DMS53 (cell line): ENCODE measurements at places on chromosomes 5 and 9.
A peak's percentile ranks its signal among the peaks of the same experiment; 100 is the strongest.

GRCh38 chr5:151257731-151258181, 4.8 kb downstream of the GM2A start:
- no peak for DNase-seq

DNA sequence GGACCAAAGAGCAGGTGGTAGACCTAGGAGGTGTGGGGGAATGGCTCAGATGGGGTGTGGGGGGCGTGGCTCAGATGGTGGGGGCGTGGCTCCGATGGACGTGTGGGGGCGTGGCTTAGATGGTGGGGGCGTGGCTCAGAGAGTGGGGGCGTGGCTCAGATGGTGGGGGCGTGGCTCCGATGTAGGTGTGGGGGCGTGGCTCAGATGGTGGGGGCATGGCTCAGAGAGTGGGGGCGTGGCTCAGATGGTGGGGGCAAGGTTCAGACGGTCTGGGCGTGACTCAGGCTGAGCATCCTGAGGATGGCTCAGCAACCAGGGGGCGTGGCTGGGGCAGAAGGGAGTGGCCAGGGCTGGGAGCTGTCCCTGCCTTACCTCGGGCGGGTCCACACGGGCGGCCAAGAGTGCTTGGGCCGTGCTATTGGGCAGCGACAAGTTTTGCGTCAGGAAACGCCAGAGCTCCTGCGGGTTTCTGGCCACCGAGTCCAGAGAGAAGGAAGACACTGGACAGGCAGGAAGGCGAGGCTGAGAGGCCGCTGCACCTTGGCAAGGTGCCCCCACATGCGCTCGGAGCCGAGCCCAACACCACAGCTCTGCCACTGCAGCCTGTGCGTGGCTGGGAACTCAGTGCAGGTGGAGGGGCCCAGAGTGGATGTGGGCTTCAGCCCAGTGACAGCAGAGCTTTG, 5.9 kb downstream of the ABCA2 start:
- peak; percentile 87 for DNase-seq

- no peak for DNase-seq
Observed at GRCh38 chr5:112371067-112371466, 48.0 kb downstream of the EPB41L4A start.

- DNase-seq: no peak
Observed at GRCh38 chr9:14373706-14374105, 59.8 kb upstream of the NFIB start.

DNA sequence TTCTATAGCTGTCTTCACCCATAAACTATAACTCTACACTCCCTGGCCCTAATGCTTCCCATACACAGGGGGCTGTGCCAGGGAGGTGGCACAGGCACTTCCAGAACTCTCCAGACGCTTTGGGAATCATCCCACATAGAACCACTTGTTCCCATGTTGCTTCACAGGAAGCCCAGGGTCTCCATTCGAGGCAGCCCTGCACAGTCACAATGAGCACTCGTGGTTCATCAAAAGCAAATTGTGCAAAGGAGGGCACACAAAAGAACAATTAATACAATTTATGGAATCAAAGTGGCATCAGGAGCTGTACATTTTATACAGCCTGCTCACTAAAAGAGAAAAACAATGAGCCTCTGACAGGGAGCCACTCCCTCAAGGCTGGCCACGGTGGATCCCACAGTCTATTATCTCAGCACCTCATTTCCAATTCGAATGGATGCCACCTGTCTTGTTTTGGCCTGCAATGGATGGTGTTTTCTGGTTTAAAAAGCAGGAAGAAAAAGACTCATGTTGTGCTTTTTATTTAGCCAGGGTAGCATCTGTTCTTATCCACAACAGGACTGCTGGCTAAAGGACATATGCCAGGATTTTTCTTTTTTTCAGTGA, 354.8 kb downstream of the ENC1 start:
- DNase-seq: no peak

DNA sequence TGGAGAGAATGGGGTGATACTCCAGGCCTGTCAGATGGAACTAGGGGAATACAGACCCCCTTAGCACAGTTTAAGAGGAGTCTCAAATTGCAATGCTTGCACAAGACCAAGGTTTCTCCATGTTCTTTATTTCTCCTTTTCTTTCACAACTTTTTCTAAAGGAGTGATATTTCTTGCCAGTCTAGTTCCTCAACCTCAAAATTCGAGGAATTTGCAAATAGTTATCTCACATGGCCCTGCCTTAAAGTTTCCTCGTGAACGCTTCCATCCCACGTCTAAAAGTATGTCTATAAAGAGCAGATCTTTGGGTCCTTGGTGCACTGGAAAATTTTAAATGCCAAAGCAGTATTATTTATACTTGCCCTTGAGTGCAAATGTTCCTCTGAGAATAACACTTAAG, 373.8 kb upstream of the KLF4 start:
- DNase-seq: no peak

DNA sequence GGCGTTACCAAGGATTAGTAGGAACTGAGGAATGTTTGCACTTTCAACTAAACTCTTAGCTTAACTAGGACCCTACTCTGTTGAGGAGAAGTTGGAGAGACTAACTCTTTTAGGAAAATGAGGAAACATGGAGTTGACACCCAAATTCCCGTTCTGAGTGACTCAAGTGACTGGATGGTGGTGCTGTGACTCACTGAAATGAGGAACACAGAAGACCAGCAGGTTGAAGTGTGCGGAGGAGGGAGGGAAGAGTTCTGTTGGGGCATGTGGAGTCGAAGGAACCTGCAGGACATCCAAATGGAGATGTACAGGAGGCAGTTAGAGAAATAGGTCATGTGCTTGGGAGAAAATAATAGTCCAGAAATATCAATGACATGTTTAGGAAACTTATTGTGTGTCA, 8.2 kb downstream of the HEXB start:
- DNase-seq: no peak

DNA sequence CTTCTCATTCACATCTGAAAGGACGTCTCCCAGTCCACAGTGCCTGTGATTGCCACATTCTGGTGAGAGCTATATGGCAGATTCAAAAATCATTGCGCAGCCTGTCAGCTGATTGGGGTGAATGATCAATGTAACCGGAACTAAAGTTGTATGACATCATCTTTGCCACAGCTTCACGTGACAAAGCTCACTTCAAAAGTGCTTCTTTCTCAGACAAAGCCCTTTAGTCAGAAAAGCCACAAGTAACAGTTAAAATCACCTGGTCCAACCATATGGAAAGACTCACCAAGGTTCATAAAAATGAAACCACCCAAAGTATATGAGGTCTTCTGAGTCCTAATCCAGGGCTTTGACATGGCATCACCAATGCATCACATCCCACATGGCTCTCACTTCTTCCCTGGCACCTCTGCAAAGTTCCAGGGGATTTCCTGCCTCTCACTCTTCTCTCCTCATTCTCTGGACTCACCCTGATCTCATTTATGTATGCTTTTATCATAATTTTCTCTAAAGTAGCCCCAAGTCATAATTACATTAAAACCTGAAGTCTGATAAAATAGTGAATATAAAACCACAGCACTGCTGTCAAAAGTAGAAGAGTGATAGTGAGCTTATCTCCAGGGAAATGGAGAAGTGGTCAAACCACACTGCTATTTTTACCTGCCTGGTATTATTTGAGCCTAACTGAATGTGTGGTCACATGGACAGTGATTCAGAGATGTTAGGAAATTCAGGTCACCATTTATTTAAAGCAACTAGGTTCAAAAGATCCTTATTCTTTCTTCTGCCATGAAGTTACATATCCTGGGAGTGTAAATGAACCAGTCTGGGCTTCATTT, 193.1 kb upstream of the PTGER4 start:
- DNase-seq: no peak

- DNase-seq: peak; percentile 36
Observed at GRCh38 chr9:112711050-112711689, 6.7 kb downstream of the INIP start.

- DNase-seq: no peak
Observed at GRCh38 chr5:139451176-139451575, 11.4 kb downstream of the ECSCR start.

GRCh38 chr5:103511554-103511885, 51.1 kb downstream of the NUDT12 start:
- DNase-seq: no peak

DNA sequence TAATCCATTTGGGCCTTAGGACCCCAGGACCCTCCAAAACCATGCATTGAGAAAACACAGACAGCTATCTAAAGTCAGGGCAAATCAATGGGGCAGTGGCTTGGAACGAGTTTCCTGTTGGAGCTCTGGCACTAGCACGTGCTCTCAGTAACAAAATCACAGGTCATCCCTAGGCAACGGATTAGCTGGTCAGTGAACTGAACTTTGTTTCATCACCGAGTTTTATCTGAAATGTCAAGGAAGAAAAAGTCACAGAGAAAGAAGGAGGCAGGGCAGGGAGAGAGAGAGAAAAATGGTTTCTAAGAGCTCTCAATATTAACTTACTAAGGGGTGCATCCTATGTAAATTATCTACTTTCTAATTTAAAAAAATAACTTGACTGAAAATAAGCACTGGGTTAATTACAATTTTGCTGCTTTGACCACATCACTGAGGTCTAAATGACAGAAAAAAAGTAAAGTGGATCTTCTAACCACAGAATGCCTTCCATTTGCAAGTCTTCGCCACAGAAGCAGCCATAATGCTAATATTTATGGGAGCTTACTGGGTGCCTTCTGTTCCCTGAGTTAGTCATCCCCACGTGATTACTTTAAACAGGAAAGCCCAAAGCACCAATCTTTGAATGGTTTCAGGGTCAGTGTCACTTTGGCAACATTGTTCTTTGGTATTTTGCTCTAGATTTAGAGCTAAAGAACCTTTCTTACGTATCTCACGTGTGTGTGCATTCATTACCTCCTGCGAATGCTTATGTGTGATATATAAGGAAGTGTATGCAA, 503.9 kb downstream of the RASEF start:
- peak; percentile 59 for DNase-seq
